ENCODE measurements at places on chromosomes 12 and 14.
A peak's percentile ranks its signal among the peaks of the same experiment; 100 is the strongest.

GRCh38 chr12:62919838-62920237 is 15.1 kb downstream of the PPM1H start:
- DNase-seq: no peak

GRCh38 chr12:15276088-15276698 is 46.1 kb upstream of the PTPRO start:
- no peak for DNase-seq

DNA sequence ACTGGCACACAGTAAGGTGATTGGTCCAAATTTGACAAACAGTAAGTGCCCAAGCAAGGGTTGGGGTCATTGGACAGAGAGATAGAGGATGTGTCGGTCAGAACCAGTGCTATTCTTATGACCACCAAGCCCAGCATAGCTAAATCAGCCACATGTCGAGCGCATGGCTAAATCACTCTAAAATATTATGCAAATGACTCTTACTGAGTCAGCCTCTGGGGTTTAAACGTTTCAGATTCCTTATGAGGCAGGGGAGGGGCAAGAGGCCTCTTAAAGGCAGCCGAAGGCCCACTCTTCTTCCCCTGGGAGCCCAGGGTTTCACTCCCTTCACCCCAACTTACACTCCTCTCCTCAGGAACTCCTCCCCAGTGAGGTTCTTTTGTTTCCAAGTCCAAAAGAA is 603 bp upstream of the ENDOU start:
- DNase-seq: peak; percentile 57

GRCh38 chr14:68774771-68775613 is 17.9 kb downstream of the ZFP36L1 start:
- DNase-seq: peak; percentile 79

- DNase-seq: no peak
Measured at GRCh38 chr12:131840643-131841416, 12.6 kb downstream of the MMP17 start.

- no peak for DNase-seq
Measured at GRCh38 chr12:25362646-25363045, 111.9 kb upstream of the KRAS start.

- DNase-seq: no peak
Measured at GRCh38 chr12:19183121-19183838, 53.7 kb downstream of the PLEKHA5 start.

DNA sequence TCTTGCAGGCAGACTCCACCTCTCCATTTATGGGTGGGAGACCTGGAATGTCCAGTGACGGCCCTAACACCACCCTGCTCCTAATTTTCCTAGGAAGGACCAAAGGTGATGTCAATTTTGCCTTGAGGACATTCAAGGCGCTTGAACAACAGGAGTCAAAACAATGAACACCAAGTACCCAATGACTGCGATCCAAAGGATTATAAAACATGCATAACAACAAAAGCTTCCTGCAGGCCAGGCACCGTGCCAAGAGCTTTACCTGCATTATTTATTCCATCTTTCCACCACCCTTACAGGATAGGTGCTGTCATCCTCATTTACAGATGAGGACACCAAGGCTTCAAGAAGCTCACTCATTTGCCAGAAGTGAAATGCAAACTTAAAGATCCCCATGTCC is 15.2 kb upstream of the FOXN3 start:
- no peak for DNase-seq

- no peak for DNase-seq
Measured at GRCh38 chr12:118029166-118029565, 12.7 kb downstream of the RFC5 start.

DNA sequence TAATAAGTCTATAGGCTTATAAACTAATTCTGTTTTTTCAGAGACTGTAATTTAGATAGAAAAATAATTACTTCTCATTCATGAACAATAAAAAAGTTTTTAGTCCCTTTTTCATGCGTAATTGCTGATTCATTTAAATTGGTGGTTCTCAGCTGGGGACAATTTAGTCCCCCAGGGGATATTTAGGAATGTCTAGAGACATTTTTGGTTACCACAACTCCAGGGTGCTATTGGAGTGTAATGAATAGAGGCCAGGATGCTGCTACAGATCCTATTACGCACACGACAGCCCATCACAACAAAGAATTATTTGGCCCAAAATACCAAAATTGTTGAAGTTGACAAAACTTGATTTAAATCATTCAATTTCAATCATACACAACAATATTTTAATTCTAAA is 22.8 kb upstream of the VCPKMT start:
- DNase-seq: no peak

DNA sequence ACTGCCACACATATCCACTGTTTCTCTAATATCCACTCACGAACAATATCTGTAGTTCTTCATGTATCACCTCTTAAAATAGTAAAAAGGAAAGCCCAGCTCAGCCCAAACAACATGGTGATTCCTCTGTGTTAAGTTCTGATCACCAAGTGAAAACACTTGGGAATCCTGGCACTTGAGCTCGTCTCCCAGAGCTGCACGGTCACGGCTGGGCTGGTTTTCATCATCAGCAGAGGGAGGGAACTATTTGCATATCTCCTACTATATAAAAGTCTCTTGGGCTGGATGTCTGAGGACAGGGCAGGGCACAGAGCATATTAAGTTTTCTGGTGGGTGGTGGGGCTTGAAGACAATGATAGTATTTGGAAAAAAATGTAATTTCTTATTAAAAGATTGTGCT is 870.6 kb downstream of the TMEM121 start:
- no peak for DNase-seq

Data from AG04449 (cell line).